ENCODE measurements at places on chromosomes 12 and 14.

DNA sequence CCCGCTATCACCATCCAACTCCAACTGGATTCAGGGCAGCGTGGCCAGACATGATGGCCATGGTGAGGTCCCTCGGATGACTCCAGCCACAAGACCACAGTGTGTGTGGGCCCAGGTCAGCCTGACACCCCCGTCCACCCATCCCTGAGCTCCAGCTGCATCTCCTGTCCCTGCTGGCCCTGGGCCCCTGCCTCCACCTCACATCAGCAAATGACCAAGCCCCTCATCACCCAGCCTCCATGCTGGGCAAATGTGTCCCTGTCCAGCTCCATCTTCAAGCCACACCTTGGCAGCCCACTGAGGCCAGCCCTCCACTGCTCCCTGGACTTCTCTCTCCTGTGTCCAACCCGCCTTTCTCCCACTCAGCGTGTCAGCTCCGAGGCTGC, 3.2 kb downstream of the GPR132 start:
- no peaks in the 10 kb centered on the region for H3K4me1 ChIP-seq
- DNase-seq = no peak
- no peak overlapping the region for H3K27ac ChIP-seq
- no peak overlapping the region for H3K4me3 ChIP-seq

GRCh38 chr12:98901189-98901588, 256.1 kb downstream of the APAF1 start:
- H3K4me3 ChIP-seq = no peak overlapping the region
- H3K4me1 ChIP-seq = no peaks in the 10 kb centered on the region
- no peaks in the 10 kb centered on the region for H3K27me3 ChIP-seq
- DNase-seq = no peak

GRCh38 chr12:62629413-62629812, 162.8 kb downstream of the MON2 start:
- no peak overlapping the region for H3K27ac ChIP-seq
- no peaks in the 10 kb centered on the region for H3K4me1 ChIP-seq
- H3K36me3 ChIP-seq = no peaks in the 10 kb centered on the region

- DNase-seq = no peak
- no peak overlapping the region for H3K27ac ChIP-seq
- H3K36me3 ChIP-seq = no peaks in the 10 kb centered on the region
These were observed 8.4 kb upstream of the OAS1 start for GRCh38 chr12:112898380-112898779.

GRCh38 chr12:29277231-29277630, 103.7 kb downstream of the ERGIC2 start:
- H3K27ac ChIP-seq = peak overlapping the region; percentile 24
- H3K4me3 ChIP-seq = no peak overlapping the region
- H3K27me3 ChIP-seq = no peaks in the 10 kb centered on the region
- no peaks in the 10 kb centered on the region for H3K4me1 ChIP-seq

All from uterus (tissue), 4 donors.